Smooth muscle cell of the umbilical artery (primary cell): ENCODE measurements at places on chromosomes 3 and 15. TPM values are rescaled to one million over a fixed set of nuclear protein-coding genes. Genes with fewer than 3 reads are reported as not detected.

The GPR171 gene
- total RNA-seq = not detected in 2 replicates

The FYCO1 gene
- 19.3 and 32.1 TPM in 2 replicates for total RNA-seq

The TICRR gene
- total RNA-seq = 1.2 and 4.9 TPM in 2 replicates

The PLSCR2 gene
- not detected in 2 replicates for total RNA-seq

The PLA2G4F gene
- not detected in 2 replicates for total RNA-seq

The LIPH gene
- total RNA-seq = not detected in 2 replicates

The SPATA12 gene
- not detected in 2 replicates for total RNA-seq

The ARL14 gene
- not detected in 2 replicates for total RNA-seq

The MUC13 gene
- total RNA-seq = not detected in 2 replicates

The MTMR10 gene
- 21.7 and 24.0 TPM in 2 replicates for total RNA-seq

The SH2D7 gene
- not detected in 2 replicates for total RNA-seq

The TMEM207 gene
- not detected in 2 replicates for total RNA-seq

The PDCD7 gene
- 14.3 and 16.5 TPM in 2 replicates for total RNA-seq

The UNC13C gene
- not detected in 2 replicates for total RNA-seq

The FAM227B gene
- total RNA-seq = 6.2 and 8.1 TPM in 2 replicates
